ENCODE measurements at places on chromosomes 5 and 9.
A peak's percentile ranks its signal among the peaks of the same experiment; 100 is the strongest.

DNA sequence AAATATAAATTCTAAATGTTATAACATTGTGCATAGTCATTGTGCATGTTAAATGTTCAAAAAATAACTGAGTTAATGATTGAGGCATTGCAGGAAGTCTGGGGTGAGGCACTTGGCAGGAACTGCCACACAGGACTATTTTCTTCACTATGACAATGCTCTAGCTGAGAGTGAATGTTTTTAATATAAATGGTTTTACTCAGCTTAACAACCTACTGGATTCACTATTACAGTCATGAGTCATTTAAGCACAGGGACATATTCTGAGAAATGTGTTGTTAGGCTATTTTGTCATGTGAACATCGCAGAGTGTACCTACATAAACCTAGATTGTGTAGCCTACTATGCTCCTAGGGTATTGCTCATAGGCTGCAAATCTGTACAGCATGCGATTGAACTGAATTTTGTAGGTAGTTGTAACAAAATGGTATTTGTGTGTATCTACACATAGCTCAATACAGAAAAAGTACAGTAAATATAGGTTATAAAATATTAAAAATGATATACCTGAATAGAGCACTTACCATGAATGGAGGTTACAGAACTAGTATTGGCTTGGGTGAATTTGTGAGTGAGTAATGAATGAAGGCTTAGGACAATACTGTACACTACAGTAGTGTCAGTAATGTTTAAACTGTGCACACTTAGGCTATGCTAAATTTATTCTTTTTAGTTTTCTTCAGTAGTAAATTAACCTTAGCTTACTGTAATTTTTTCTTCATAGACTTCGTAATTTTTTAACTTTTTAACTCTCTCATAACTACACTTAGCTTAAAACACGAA is 346.1 kb upstream of the PTGER4 start:
- no peaks in the 10 kb centered on the region for H3K36me3 ChIP-seq
- no peak overlapping the region for H3K27ac ChIP-seq
- no peaks in the 10 kb centered on the region for H3K27me3 ChIP-seq
- no peaks in the 10 kb centered on the region for H3K4me1 ChIP-seq
- DNase-seq, result no peak

- no peak overlapping the region for H3K27ac ChIP-seq
- no peak for DNase-seq
- H3K4me3 ChIP-seq, result peak overlapping the region; percentile 74
- H3K36me3 ChIP-seq, result no peaks in the 10 kb centered on the region
- no peaks in the 10 kb centered on the region for H3K4me1 ChIP-seq
- H3K27me3 ChIP-seq, result no peaks in the 10 kb centered on the region
These were observed 60.6 kb downstream of the TMEM174 start for GRCh38 chr5:73233461-73234203.

- H3K27me3 ChIP-seq, result no peaks in the 10 kb centered on the region
- DNase-seq, result no peak
- peaks cover 31% of the 10 kb centered on the region for H3K4me1 ChIP-seq
- no peak overlapping the region for H3K4me3 ChIP-seq
These were observed 42.8 kb downstream of the SNX30 start for GRCh38 chr9:112793213-112793810.

DNA sequence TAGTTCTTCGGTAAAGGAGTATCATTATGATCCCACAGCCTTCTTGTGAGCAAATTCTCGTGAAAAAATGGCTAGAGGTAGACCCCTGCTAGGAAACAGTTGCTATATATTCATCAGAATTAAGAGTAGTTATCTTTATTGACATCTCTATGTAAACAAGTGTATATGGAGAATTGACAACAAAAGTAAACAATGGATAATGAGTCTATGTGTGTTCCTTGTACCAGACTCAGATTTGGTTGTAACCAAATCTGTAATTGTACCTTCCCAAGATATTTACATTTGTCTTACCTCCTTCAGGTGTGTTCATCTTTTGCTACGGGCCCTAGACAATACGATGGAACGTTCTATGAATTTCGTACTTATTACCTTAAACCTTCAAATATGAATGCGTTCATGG is 2.1 kb downstream of the NIPSNAP3B start:
- H3K36me3 ChIP-seq, result no peaks in the 10 kb centered on the region
- H3K4me3 ChIP-seq, result no peak overlapping the region
- no peak for DNase-seq
- H3K27ac ChIP-seq, result no peak overlapping the region
- H3K4me1 ChIP-seq, result peaks cover 9% of the 10 kb centered on the region

DNA sequence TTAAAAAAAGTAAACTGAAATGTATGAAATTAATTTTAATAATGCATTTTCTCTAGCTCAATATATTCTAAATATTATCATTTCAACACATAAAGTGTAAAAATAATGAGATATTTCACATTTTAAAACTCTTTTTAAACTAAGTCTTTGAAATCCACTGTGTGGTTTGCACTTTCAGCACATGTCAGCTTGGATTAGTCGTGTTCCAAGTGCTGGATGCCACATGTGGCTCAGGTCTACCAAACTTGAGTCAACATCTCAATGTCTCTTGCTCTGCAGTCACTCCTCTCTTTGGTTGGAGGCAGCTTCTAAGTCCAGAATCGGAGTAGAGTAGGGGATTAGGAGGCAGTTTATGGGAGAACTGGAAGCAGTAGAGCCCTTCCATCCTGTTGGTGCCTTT is 173.7 kb upstream of the ANKRD55 start:
- H3K27ac ChIP-seq, result no peak overlapping the region
- H3K4me1 ChIP-seq, result peaks cover 12% of the 10 kb centered on the region
- no peaks in the 10 kb centered on the region for H3K36me3 ChIP-seq

GRCh38 chr9:91163444-91163772 is 198.3 kb downstream of the AUH start:
- no peak overlapping the region for H3K27ac ChIP-seq
- H3K4me3 ChIP-seq, result no peak overlapping the region
- H3K36me3 ChIP-seq, result no peaks in the 10 kb centered on the region

DNA sequence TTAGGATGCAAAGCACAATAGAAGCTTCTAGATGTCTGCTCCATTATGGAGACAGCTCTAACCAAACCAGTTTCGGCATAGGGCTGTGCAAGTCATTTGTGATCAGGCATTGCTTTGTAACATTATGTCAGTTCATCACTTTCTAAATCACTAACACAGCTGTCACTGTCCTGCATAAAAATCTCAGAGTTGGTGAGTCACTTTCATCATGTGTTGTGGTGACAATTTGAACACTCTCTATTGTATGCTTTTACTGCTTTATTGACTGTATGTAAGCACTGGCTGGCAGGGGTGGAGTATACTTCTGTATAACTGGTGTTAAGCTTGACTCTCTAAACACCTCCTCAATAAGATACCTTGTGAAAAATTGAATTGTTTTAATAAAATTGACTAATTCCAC is 77.9 kb downstream of the SLCO4C1 start:
- DNase-seq, result no peak
- no peak overlapping the region for H3K4me3 ChIP-seq
- no peaks in the 10 kb centered on the region for H3K36me3 ChIP-seq

DNA sequence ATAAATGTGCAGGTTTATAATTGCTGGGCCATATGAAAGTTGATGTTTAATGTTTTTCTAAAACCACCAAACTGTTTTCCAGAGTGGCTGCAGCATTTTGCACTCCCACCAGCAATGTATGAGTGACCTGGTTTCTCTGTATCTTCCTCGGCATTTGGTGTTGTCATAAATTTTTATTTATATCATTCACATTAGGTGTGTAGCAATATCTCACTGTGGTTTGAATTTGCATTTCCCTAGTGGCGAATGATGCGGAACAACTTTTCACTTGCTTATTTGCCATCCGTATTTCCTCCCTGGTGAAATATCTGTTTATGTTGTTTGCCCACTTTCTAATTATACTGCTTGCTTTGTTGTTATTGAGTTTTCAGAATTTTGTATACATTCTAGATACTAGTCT is 295.7 kb upstream of the TUT7 start:
- H3K27me3 ChIP-seq, result no peaks in the 10 kb centered on the region
- no peaks in the 10 kb centered on the region for H3K4me1 ChIP-seq
- H3K36me3 ChIP-seq, result no peaks in the 10 kb centered on the region
- no peak for DNase-seq
- H3K27ac ChIP-seq, result no peak overlapping the region
- H3K4me3 ChIP-seq, result no peak overlapping the region

- H3K4me1 ChIP-seq, result peaks cover 27% of the 10 kb centered on the region
- H3K27me3 ChIP-seq, result no peaks in the 10 kb centered on the region
- H3K36me3 ChIP-seq, result no peaks in the 10 kb centered on the region
- H3K27ac ChIP-seq, result no peak overlapping the region
- no peak for DNase-seq
These were observed 438.4 kb downstream of the PLK2 start for GRCh38 chr5:58021466-58021865.

DNA sequence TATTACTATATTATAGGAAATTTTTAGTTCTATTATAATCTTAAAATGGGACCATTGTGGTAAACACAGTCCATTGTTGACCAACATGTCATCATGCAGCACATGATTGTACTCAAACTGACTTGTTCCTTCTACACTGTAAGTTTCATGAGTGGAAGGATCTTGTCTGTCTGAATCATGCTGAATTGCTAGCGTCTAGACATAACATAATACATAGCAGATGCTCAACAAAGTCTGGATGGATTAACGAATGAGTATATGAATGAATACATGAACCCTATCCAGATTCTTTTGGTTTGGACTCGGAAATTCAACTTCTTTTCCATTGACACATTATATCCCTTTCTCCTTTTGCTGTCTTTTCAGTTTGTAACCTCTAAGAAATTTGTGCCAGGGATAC is 429.2 kb upstream of the SGCD start:
- H3K36me3 ChIP-seq, result no peaks in the 10 kb centered on the region
- H3K4me3 ChIP-seq, result no peak overlapping the region
- no peaks in the 10 kb centered on the region for H3K4me1 ChIP-seq

- H3K27me3 ChIP-seq, result no peaks in the 10 kb centered on the region
- no peaks in the 10 kb centered on the region for H3K36me3 ChIP-seq
- no peaks in the 10 kb centered on the region for H3K4me1 ChIP-seq
- no peak overlapping the region for H3K27ac ChIP-seq
These were observed 100.4 kb downstream of the SGCD start for GRCh38 chr5:156427315-156427714.

DNA sequence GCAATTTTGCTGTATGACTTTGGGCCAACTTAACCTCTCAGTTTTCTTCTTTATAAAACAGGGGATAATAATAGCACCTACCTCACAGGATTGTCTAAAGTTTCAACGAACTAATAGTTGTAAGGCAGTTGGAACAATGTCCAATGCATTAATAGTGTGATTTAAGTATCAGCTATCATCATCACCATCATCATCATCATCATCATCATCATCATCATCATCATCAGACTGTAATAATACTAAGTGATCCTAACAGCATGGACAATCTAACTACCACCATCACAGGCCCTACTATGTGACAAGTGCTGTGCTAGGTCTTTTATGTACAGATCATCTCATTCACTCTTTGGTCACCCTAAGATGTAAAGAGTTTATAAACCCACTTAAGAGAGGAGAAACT is 196.0 kb downstream of the MAPKAP1 start:
- DNase-seq, result no peak
- H3K27me3 ChIP-seq, result no peaks in the 10 kb centered on the region
- H3K4me3 ChIP-seq, result no peak overlapping the region
- no peak overlapping the region for H3K27ac ChIP-seq

- no peaks in the 10 kb centered on the region for H3K27me3 ChIP-seq
- no peaks in the 10 kb centered on the region for H3K36me3 ChIP-seq
- no peak for DNase-seq
- H3K4me1 ChIP-seq, result no peaks in the 10 kb centered on the region
- H3K4me3 ChIP-seq, result no peak overlapping the region
- no peak overlapping the region for H3K27ac ChIP-seq
These were observed 21.8 kb downstream of the FYB1 start for GRCh38 chr5:39197556-39197955.

DNA sequence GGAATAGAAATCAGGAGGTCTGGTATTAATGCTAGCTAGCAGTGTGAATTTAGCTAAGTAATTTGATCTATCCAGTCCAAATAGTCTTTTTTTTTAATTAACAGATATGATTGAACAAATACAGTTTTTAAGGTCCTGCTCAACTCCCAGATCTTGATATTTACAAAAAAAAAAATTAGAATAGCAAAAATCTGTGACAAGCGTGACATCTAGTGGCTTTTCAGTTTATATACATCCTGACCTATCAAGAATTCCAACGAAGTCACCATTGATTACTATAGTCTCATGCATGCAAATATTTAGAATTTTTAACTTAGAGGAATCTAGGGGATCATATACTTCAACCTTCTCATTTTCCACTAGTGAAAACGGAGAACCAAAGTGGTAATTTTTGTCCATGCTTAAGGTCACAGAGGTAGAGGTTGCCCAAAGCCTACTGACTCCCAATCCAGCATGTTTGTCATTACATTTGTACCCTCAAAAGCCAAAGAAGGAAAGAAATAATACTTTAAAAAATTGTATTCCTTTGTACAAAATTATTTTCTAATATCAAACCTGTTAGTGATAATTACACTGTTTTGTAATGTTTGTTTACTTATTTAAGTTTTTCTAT is 17.6 kb upstream of the TARS1 start:
- H3K4me1 ChIP-seq, result no peaks in the 10 kb centered on the region
- no peaks in the 10 kb centered on the region for H3K27me3 ChIP-seq
- no peak overlapping the region for H3K4me3 ChIP-seq
- H3K27ac ChIP-seq, result no peak overlapping the region
- H3K36me3 ChIP-seq, result no peaks in the 10 kb centered on the region

DNA sequence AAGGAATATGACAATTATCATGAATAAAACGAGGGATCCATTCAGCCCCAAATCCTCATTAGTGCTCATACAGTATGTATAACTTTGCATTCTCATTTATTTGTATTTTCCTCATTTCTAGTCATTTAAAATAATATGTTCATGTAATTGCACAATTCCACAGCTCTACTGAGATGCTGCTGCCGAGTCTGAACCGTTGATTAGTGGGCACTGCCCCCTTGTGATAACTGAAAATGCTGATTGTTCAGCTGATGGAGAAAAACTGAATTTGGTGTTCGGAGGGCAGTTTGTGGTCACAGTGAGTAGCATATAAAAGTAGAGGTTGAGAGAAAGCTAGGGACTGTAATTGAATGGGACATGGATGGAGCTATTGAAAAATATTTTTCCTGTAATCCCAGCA is 12.2 kb upstream of the GPR151 start:
- no peak overlapping the region for H3K4me3 ChIP-seq
- no peaks in the 10 kb centered on the region for H3K27me3 ChIP-seq
- H3K27ac ChIP-seq, result no peak overlapping the region
- H3K36me3 ChIP-seq, result no peaks in the 10 kb centered on the region
